ENCODE measurements at places on chromosomes 2 and 18. TPM values are rescaled to one million over a fixed set of nuclear protein-coding genes. Genes with fewer than 3 reads are reported as not detected.

GRCh38 chr2:238927746-238928519, 80.0 kb downstream of the TWIST2 start:
- no peak overlapping the region for H3K27ac ChIP-seq
- H3K4me1 ChIP-seq, result no peaks in the 10 kb centered on the region
- no peaks in the 10 kb centered on the region for H3K36me3 ChIP-seq
- peaks cover 71% of the 10 kb centered on the region for H3K27me3 ChIP-seq

DNA sequence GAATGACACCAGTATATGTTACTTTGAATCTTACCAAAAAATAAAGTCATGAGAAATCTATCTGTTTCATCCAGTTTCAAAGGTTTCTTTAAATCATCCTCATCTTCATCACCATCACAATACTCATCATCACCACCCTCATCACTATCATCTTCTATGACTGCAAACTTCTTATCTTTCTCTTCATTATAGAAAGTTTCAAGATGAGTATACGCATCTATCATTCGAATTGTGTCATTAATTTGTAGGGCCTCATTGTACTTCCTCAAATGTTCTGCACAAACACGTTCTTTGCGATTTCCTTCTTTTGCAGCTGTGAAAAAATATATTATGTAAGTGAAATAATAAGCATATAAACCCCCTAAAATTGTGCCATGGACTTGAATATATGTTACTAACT, 34.1 kb upstream of the FAP start:
- H3K36me3 ChIP-seq, result no peaks in the 10 kb centered on the region
- no peaks in the 10 kb centered on the region for H3K27me3 ChIP-seq
- no peak for DNase-seq
- no peak overlapping the region for H3K27ac ChIP-seq
- no peaks in the 10 kb centered on the region for H3K4me1 ChIP-seq

- H3K4me1 ChIP-seq, result no peaks in the 10 kb centered on the region
- DNase-seq, result no peak
- H3K27ac ChIP-seq, result no peak overlapping the region
- no peaks in the 10 kb centered on the region for H3K36me3 ChIP-seq
- H3K4me3 ChIP-seq, result no peak overlapping the region
- H3K27me3 ChIP-seq, result no peaks in the 10 kb centered on the region
Measured at GRCh38 chr2:219656526-219656925, 29.1 kb downstream of the SLC4A3 start.

DNA sequence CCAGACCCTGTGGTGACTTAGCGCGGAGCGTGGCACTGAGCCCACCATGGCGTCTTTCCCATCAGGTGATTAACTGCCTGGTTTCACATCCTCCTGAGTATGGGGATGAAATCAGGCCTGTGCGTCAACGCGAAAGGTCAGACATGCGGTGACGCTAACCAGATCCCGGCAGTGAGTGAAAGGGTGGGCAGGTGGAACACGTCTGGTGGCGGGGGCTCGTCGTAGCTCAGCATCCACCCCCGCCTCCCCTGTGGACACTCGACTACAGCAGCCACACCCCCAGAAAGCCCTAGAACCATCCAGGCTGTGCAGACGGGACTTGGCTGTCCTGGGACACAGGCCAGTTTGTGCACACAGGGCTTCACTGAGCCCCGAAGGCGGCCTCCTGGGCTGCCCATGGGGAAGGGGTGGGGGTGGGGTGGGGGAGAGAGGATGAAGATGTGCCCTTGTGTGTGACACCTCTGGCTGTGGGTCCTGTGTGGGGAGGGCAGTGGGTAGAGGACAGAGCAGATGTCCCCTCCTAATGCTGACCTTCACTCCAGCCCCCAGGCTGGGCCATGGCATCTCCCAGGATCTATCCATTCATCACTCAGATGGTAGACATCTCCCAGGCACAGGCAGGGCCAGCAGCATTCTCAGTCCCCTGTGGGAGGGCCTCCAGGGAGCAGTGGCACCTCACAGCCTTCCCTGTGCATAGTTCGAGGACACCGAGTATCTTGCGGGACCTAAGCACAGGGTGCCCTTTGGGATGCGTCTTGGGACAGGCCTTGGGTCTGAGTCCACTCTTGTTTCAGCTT, 27.5 kb downstream of the RAMP1 start:
- peak; percentile 63 for DNase-seq
- no peaks in the 10 kb centered on the region for H3K36me3 ChIP-seq
- H3K27ac ChIP-seq, result no peak overlapping the region
- no peak overlapping the region for H3K4me3 ChIP-seq
- no peaks in the 10 kb centered on the region for H3K4me1 ChIP-seq

GRCh38 chr2:11597538-11598225, 63.8 kb downstream of the GREB1 start:
- H3K27me3 ChIP-seq, result no peaks in the 10 kb centered on the region
- H3K4me3 ChIP-seq, result no peak overlapping the region
- no peaks in the 10 kb centered on the region for H3K36me3 ChIP-seq
- no peaks in the 10 kb centered on the region for H3K4me1 ChIP-seq
- peak; percentile 57 for DNase-seq

DNA sequence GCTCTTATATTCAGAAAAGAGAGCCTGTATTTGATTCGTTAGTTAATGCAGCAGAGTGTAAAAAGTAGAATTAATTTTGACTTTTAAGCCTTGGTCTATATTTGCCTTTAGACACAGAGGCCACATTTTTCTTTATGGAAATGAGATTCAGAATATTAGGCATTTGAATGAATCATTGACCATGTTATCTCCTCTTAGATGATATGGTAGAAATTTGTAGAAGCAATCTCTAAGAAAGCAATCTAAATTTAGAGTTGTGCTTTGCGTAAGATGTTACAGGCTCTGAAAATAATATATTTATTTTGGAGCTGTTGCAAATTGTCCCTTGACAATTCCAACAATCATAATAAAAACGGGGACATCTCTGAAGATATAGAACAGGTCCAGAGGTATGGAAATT, 68.3 kb upstream of the ST6GAL2 start:
- no peak for DNase-seq
- H3K4me3 ChIP-seq, result no peak overlapping the region

- H3K27me3 ChIP-seq, result no peaks in the 10 kb centered on the region
- peaks cover 5% of the 10 kb centered on the region for H3K4me1 ChIP-seq
- H3K36me3 ChIP-seq, result no peaks in the 10 kb centered on the region
- H3K4me3 ChIP-seq, result no peak overlapping the region
- DNase-seq, result no peak
Measured at GRCh38 chr18:35514283-35514682, 16.5 kb upstream of the INO80C start.

GRCh38 chr2:209690029-209690754, 81.4 kb upstream of the UNC80 start:
- H3K27me3 ChIP-seq, result no peaks in the 10 kb centered on the region
- no peak overlapping the region for H3K27ac ChIP-seq
- no peaks in the 10 kb centered on the region for H3K4me1 ChIP-seq
- no peaks in the 10 kb centered on the region for H3K36me3 ChIP-seq

DNA sequence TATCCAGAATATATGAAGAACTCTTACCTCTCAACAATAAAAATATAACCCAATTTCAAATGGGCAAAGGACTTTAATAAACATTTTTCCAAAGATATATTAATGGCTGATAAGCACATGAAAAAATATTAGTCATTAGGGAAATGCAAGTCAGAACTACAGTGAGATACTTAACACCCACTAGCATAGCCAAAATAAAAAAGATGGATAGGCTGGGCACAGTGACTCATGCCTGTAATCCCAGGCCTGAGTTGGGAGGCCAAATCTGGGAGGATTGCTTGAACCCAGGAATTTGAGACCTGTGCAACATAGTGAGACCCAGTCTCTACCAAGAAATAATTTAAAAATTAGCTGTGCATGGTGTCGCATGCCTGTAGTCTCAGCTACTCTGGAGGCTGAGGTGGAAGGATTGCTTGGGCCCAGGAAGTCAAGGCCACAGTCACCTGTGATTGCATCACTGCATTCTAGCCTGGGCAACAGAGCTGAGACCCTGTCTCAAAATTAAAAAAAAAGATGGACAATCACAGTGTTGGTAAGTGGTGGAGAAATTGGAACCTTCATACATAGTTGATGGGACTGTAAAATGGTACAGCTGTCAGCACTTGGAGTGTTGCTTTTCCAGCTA, 25.1 kb downstream of the MARCHF7 start:
- peaks cover 57% of the 10 kb centered on the region for H3K4me1 ChIP-seq
- H3K27ac ChIP-seq, result no peak overlapping the region
- no peak overlapping the region for H3K4me3 ChIP-seq
- H3K27me3 ChIP-seq, result no peaks in the 10 kb centered on the region
- H3K36me3 ChIP-seq, result peaks cover 96% of the 10 kb centered on the region

GRCh38 chr2:61423714-61424113, 47.2 kb downstream of the USP34 start:
- H3K36me3 ChIP-seq, result no peaks in the 10 kb centered on the region
- H3K27ac ChIP-seq, result no peak overlapping the region
- H3K4me1 ChIP-seq, result peaks cover 99% of the 10 kb centered on the region
- no peak overlapping the region for H3K4me3 ChIP-seq

- no peaks in the 10 kb centered on the region for H3K4me1 ChIP-seq
- peaks cover 25% of the 10 kb centered on the region for H3K36me3 ChIP-seq
- no peaks in the 10 kb centered on the region for H3K27me3 ChIP-seq
- no peak overlapping the region for H3K27ac ChIP-seq
- no peak for DNase-seq
Measured at GRCh38 chr2:159326569-159327255, 40.2 kb upstream of the WDSUB1 start.

- H3K27me3 ChIP-seq, result no peaks in the 10 kb centered on the region
- DNase-seq, result no peak
- no peak overlapping the region for H3K4me3 ChIP-seq
- no peaks in the 10 kb centered on the region for H3K4me1 ChIP-seq
- H3K36me3 ChIP-seq, result no peaks in the 10 kb centered on the region
Measured at GRCh38 chr2:176851200-176851888, 361.2 kb upstream of the HNRNPA3 start.

DNA sequence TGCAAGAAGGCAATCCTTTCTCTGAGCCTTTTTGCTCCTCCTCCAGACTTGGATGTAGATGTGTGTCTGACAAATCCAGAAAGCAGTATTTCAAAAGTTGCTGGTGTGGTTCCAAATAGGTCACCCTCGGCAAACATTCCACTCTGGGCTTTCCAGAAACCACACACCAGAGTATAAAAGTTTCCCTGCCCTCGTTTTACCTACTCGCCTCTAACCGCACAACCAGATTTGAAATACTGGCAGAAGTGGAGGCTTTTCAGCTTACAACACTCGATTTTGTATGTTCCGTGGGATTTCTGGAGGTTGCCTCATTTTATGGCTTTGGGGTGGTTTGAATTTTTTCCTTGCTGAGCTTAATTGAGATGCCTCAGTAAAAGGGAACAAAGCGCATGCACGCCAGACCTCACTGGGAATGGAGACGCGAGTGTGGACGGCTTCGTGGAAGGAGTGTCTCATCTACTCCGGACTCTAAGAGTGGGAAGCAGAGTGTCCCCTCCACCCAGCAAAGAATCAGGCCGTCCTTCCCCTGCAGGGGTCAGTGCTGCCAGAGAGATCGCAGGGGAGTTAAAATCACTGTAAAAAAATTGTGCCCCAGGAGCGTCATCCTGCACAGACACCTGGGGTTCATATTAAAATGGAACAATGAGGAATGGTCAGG, 44.0 kb upstream of the RPL31 start:
- H3K36me3 ChIP-seq, result no peaks in the 10 kb centered on the region
- peak; percentile 24 for DNase-seq
- H3K27ac ChIP-seq, result no peak overlapping the region
- H3K4me3 ChIP-seq, result no peak overlapping the region
- no peaks in the 10 kb centered on the region for H3K4me1 ChIP-seq

DNA sequence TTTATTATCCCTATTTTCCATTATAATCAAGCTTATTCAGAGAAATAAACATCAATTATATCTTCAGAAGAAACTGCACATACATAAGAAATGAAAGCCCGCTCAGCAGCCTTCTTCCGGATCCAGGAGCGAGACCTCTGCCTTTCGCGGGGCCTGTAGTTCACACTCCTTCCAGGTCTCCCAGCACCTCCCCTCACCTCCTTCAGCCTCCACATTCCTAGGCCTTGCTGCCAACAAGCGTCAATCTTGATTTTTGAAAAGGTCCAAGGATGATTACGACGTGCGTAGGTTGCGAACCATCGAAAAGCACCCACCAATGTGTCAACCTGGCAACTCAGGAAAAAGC, 355 bp upstream of the KIDINS220 start:
- H3K27me3 ChIP-seq, result no peaks in the 10 kb centered on the region
- peak overlapping the region; percentile 88 for H3K27ac ChIP-seq
- H3K4me3 ChIP-seq, result peak overlapping the region; percentile 92

DNA sequence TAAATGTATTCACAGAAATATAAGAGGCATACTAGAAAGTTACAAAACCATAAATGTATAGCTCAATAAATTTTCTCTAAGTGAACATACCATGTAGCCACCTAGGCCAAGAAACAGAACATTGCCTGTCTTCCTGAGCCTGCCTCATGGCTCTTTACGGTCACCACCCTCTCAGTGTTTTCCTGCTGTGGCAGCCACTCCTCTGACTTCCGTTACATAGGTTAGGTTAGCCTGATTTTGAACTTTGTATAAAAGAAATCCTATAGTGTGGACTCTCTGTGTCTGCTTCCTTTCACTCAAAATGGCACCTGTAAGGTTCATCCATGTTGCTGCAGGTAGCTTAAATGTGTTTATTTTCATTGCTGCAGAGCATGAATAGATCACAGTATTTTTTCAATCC, 11.6 kb upstream of the ST3GAL5 start:
- H3K36me3 ChIP-seq, result no peaks in the 10 kb centered on the region
- peaks cover 7% of the 10 kb centered on the region for H3K4me1 ChIP-seq
- no peak overlapping the region for H3K4me3 ChIP-seq
- no peak overlapping the region for H3K27ac ChIP-seq

DNA sequence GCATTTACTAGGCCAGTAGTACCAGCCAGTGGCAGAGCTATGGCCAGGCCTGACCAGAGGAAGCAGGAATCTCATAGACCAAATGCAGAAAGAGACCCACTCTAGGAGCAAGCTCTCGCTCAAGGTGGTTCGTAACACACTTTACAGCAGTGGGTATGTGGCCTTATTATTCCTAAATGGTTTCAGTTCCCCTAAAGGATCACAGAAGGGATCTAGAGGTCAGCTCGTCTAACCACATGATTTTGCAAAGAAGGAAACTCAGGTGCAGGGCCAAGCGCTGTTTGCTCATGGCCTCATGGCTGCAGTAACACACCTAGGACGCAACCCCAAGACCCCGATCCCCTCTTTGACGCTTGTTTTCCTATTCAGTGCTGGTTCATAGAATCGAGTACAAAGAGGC, 65.5 kb upstream of the ATG16L1 start:
- no peaks in the 10 kb centered on the region for H3K27me3 ChIP-seq
- H3K36me3 ChIP-seq, result peaks cover 95% of the 10 kb centered on the region
- no peak for DNase-seq
- no peak overlapping the region for H3K4me3 ChIP-seq

GRCh38 chr2:56537756-56538155, 354.0 kb downstream of the CCDC85A start:
- H3K27ac ChIP-seq, result no peak overlapping the region
- no peak for DNase-seq
- no peaks in the 10 kb centered on the region for H3K27me3 ChIP-seq
- H3K36me3 ChIP-seq, result no peaks in the 10 kb centered on the region
- H3K4me1 ChIP-seq, result no peaks in the 10 kb centered on the region

- no peaks in the 10 kb centered on the region for H3K36me3 ChIP-seq
- H3K4me3 ChIP-seq, result no peak overlapping the region
- no peaks in the 10 kb centered on the region for H3K4me1 ChIP-seq
- H3K27me3 ChIP-seq, result no peaks in the 10 kb centered on the region
- DNase-seq, result no peak
- H3K27ac ChIP-seq, result no peak overlapping the region
Measured at GRCh38 chr2:236015171-236015570, 153.0 kb downstream of the GBX2 start.

Gene STAT4
- 4.0 TPM for polyA plus RNA-seq

Gene AGXT
- 1.2 TPM for polyA plus RNA-seq

Gene ZC3H8
- 6.0 TPM for polyA plus RNA-seq

Gene GAREM1
- polyA plus RNA-seq, result 0.58 TPM

Gene WDR43
- 10.8 TPM for polyA plus RNA-seq

Gene TRABD2A
- 8.6 TPM for polyA plus RNA-seq

Gene FTCDNL1
- polyA plus RNA-seq, result 2.1 TPM

Gene PFN4
- polyA plus RNA-seq, result 1.3 TPM

Gene C2orf81
- polyA plus RNA-seq, result 3.2 TPM

Data from spleen (tissue), 13 donors.